ENCODE measurements at places on chromosomes 1 and 21.

DNA sequence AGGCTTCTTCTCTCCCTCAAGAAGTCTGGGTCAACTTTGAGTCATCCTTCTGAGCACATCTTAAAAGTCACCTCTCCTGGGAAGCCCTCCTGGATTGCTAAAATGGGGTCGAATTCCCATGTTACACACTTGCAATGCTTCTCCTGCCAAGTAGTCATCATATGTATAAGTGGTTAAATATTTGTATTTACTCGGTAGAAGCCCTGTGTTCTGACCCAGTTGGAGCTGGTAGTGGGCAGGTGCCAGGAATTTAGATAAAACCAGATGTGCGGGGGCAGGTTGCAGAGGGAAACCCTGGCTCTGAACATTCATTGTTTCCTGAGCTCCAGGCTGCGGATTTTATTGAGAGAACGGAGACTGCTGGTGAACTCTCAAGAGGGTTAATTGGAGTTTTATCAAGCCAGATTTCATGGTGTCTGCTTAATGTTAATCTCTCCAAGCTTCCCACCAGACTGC lies 52.8 kb upstream of the RPL11 start:
- DNase-seq = no peak

- DNase-seq = no peak
Measured at GRCh38 chr21:37700641-37701202, 215.5 kb downstream of the KCNJ6 start.

- DNase-seq = no peak
Measured at GRCh38 chr1:80457409-80457808, 1343.3 kb upstream of the ADGRL2 start.

GRCh38 chr1:223549740-223550139 lies 115.8 kb downstream of the CAPN8 start:
- DNase-seq = no peak

GRCh38 chr1:3207217-3207848 lies 138.3 kb downstream of the PRDM16 start:
- no peak for DNase-seq

GRCh38 chr1:22500058-22500457 lies 48.4 kb downstream of the ZBTB40 start:
- no peak for DNase-seq

DNA sequence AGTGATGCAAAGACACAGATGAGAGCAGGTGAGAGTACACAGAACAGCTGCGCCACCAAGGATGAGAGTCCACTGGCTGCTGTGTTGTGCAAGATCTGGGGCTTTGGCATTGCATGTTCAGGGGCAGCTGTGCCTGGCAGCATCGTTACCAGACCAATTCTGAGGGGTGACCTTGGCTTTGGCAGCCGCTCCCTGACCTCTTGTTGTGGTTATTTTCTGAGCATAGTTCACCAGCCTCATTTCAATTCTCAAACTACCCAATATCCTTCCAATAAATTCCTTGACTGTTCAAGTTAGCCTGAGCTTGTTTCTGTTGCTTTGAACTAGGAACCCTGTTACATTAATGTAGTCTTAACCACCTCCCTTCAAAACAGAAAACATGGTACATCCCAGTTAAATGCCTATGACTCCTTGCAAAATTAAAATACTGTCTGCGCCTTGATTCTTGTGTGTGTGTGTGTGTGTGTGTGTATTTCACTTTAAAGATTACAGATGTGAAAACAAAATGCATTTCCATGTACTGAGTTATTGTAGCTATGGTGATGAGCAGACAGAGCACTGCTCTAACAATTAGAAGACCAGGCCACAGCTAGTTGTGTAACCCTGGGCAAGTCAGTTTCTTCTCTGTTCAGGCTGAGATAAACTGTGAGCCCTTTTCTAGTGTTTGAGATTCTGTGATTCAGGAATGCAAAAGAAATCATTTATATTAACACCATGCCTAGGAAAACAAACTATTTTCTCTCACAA lies 106.3 kb upstream of the GUCA2B start:
- no peak for DNase-seq

DNA sequence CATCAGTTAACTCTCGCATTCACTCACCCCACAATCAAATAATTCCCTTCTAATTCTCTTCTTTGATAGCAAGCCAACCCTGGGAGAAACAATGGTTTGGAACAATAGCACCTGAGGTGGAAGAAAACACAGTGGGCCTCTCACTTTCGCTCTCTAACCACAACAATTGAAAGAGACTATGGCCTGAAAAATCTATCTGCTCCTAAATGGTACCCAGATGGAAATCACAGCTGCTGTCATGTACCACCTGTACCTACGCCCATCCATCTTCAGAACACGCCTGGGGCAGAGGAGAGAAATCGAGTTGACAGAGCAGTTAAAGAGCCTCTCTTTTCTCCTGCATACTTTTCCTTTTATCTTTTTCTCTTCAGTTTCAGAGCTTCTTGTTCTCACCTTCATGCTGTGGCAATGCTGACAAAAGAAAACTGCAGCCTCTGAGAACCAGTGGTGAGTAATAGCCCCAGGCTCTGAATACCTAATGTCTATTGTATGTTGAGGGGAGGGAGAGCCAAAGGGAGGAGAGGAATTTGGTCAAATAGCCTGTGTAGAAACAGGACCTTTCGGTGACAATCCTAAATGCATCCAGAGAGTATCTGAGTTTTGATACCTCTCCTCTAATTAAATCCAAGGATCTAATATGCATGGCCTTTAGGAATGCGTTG lies 57.7 kb downstream of the ZC3H11B start:
- DNase-seq = no peak

GRCh38 chr1:219629296-219629880 lies 16.5 kb upstream of the ZC3H11B start:
- no peak for DNase-seq

GRCh38 chr1:153360190-153360589 lies 2.5 kb downstream of the S100A9 start:
- DNase-seq = no peak

DNA sequence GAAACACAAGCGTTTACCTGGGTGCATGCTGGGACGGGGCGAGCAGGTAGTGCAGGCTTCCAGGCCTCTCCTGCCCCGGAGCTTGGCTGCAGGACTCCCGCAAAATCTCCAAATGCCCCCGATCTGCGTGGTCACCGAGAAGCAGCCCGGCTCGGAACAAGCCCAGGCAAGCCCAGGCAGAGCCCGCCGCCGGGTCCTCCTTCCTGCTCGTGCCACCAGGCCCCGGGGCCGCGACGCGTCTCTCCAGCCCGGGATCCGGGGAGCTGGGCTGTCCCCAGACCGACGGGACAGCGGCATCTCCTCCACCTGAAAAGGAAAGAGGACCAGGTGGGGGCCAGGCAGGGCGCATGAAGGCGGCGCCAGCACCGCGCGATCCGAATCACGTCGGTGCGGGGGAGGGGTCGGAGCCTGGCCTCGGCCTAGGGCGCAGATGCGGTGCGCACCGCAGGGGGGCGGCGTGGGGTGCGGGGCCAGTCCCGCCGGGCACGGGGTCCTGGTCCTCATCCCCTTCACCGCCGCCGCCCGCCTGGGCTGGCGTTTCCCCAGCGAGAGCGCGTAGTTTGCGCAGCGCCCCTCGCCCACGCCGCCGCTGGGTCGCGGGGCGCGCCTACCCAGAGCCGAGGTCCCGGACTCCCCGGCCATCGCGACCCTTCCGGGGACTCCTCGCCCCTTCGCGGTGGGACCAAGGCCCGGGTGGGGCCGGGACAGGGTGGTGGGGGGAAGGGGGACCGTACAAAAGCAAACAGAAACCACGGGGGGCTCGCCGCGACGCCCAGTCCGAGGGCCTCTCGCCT lies 52.4 kb upstream of the H6PD start:
- DNase-seq = no peak

- no peak for DNase-seq
Measured at GRCh38 chr1:7610936-7611335, 160.2 kb upstream of the VAMP3 start.

DNA sequence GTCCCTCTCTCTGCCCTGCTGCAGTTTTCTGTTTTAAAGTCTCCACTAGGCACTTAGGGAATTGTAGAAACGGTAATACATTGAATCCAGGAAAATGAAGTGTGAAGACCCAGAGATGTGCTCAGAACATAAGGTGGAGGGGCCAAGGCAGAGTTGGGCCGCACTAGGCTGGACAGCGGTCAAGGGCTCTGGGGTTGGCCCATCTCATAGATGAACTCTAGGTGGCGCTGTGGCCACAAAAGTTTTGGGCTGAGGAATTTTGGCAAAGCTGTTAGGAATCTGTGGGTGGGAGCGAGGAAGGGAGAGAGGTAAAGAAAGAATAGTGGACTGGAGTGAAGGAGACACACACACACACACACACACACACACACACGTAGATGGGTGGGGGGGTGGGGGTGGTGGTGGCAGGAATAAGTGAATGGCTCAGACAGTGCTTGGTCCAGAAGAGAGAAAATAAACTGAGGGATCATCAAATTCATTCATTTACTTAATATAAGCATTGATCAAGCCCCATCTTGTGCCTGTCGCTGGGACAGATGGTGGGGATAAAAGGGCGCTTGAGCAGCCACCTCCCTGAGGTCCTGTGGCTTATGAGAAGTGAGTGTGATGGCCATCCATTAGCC lies 258.5 kb downstream of the TRABD2B start:
- no peak for DNase-seq

GRCh38 chr21:39153842-39154241 lies 29.4 kb downstream of the PSMG1 start:
- no peak for DNase-seq

DNA sequence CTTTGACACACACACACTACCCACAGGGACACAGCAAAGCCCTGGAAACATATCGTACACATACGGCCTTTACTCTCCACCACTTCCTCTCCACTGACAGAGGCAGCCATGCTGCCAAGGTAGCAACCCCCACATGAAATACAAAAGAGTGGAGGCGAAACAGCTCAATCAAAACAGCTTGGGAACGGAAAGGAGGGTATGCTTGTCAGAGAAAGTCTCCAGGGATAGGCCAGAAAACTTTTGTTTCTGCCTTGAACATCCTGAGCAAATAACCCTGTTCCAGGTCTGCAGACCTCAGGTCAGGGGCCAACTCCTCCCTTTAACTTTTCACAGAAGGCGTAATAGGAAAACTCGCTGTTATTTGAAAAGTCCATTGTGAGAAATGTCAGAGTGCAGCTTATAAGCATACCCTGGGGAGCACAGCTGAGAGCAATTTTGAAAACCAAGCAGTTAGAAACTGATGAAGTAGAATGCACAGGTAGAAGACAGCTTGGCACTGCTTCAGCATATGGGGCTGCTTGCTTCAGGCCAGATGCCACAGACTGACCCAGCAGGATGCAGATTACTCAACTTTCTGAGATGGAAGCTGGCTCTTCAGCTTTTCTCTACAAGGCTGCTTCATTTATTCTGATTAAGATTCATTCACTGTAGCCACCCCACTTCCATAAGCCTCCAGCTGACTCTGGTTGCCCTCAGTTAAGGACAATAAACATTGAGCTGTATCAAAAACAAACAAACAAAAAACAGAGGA lies 18.0 kb downstream of the KIAA0319L start:
- DNase-seq = no peak

DNA sequence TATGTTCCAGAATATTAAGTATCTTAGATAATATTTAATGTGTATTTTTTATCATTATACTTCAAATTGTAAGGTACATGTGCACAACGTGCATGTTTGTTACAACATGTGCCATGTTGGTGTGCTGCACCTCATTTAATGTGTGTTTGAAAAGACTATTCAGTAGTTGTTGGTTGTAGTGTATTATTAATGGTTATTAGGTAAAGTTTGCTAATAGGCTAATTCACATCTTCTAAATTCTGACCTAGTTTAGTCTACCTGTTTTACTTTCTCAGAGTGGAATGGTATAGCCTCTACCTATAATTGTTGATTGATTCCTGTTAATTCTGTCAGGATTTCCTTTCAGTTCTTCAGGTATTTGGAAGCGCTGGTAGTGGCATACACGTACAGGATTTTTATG lies 153.0 kb downstream of the NCAM2 start:
- DNase-seq = no peak

GRCh38 chr1:235617808-235618207 lies 31.8 kb downstream of the GNG4 start:
- no peak for DNase-seq

DNA sequence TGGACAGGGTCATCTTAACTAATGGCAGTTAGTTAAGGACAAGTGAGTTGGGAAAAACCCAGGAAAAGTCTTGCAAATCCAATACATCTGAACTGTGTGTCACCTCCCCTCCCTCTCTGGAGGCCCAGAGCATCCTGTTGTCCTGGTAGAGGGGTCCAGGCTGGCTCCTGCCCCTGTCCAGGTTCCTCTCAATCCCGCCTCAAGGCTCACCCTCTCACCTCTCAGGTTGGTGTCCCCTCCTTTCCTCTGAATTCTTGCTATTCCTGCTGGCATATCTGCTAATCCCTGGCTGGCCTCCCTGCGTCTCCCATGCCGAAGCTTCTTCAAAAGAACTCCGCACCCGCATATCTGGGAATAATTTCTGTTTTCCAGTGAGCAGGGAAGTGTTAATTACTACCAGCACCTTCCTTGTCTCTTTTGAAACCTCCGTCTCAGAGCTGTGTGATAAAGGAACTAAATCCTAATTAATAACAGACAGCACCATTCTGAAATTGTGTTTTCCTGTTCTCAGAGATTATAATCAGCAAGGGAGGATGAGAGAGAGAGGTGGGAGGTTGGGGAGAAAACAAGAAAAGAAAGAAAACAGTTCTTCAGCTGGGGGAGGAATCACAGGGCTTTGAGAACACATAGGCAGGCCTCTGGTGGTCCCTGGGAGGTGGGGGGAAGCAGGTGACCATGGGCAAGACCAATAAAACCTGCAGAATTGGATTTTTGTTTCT lies 568.0 kb downstream of the PTPRU start:
- no peak for DNase-seq

DNA sequence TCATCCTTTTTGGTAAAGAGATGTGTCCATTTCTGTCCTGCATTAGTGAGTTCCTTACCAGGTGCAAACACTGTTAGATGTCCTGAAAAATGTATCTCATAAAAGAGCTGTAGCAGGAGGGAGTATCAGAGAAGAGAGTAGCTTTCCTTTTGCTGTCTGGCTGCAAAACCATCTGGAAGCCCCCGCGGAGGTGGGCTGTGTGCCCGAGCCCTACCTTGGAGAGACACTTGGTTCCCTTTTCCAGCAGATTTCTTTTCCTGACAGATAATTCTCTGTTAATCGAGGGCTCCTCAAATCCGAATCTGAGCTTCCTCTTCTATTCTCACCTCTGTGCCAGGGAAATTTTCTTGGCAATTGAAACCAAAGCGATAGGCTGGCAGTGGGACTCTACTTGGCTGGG lies 53.0 kb downstream of the KIF26B start:
- DNase-seq = no peak

DNA sequence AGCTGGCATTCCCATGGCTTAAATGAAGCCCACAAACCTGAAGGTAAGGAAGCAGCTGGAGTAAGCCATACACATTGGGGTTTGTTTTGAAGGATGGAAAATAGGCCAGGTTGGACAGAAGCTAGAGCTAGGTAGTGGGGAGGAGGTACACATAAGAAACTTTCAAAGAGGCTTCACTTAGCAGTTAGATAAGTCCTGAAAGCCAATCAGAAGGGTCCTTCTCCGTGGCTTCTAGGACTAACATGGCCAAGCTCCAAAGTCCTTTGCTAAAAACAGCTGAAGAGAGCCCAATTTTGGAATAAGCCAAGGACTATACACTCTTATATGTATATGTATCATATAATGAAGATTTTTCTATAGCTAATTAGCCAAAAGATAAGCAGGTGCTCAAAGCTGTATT lies 1.8 kb downstream of the EYA3 start:
- no peak for DNase-seq

All from activated CD8-positive, alpha-beta memory T cell treated with anti-CD3 and anti-CD28 coated beads for 48 hours (primary cell).